CD4-positive, alpha-beta T cell treated with Interleukin-10 for 1 hour (primary cell): ENCODE measurements at places on chromosomes 1 and 21.

GRCh38 chr1:91075233-91076135 lies 53.6 kb upstream of the ZNF644 start:
- no peak for DNase-seq

DNA sequence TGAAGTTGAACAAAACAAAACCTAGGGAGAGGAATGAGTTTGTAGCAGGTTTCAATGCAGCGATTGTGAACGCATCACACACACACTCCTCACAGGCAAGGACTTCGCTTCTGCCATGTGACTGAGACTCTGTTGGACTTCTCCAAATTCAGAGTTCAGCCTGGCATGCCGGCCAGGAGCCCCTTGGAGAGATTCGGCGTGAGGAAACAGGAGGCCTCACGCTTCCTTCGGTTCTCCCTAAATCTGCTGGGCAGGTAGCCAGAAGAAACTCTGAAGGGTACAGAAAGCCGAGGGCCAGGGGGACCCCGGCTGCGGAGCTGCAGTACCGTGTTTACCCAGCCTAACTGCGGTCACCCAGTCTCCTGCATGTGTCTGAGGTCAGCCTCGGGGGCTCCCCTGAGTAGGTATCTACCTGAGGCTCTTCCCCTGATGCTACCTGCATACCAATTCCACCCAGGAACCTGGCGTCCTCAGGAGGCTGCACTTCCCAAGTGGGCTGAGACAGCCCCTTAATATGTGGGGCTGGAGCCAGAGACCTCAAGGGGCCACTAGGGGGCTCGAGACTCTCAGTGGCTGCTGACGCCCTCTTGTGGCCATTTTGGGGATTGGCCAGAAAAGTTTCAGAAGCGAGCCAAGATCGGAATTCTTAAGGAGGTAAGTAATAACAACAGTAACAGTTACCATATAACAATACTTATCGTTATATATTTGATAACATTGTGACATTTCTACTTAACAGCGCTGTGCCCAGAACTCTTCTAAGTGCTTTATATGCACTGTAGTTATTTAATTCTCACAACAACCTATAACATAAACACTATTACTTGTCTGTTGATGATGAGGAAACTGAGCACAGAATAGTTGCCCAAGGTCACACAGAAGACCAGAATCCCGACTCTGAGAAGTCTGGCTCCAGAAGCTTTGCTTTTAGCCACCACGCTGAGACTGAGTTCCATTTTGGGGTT lies 2.7 kb upstream of the ANXA9 start:
- DNase-seq = peak; percentile 92

- peak; percentile 39 for DNase-seq
These were observed 698 bp downstream of the MOV10 start for GRCh38 chr1:112674986-112675727.

- peak; percentile 53 for DNase-seq
These were observed at the start of gene TTC34 for GRCh38 chr1:2801535-2802291. TSS of gene TTC34 (minus strand) at chr1:2801693. CDS start at chr1:2800827, 866 bp downstream.

DNA sequence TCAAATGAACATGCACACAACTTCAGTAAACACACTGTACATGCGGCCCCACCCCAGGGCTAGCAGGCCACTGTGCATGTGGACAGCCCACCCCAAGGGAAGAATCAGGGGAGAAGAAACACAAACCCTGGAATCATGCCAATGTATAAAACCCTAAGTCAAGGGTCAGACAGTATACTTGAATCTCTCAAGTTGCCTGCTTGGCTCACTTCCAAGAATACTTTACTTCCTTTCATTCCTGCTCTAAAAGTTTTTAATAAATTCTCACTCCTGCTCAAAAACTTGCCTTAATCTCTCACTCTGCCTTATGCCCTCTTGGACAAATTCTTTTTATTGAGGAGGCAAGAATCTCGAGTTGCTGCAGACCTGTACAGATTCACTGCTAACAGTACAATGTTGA lies 231.2 kb upstream of the CACYBP start:
- DNase-seq = no peak

DNA sequence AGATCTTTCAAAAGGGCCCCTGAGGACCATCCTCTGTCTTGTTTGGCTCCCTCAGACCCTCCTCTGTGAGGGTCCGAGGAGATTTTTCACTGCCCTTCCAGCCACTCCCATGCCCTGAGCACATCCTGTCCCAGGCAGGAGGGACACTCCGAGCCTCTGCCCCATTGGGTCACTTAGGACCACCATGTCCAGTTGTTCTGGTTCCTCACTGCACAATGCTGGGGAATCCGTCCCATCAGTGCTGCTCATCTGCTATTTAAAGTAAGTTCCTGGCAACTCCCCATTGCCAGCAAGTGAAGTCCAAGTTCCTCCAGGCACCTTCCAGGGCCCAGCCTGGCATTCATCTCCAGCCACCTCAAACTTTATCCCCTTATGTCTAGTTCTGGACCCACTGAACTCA lies 117.5 kb upstream of the GRIK3 start:
- no peak for DNase-seq

GRCh38 chr1:56578963-56579875 lies at the start of gene PLPP3:
TSS of gene PLPP3 (minus strand) at chr1:56579563. CDS start at chr1:56579016, 547 bp downstream.
- DNase-seq = no peak

DNA sequence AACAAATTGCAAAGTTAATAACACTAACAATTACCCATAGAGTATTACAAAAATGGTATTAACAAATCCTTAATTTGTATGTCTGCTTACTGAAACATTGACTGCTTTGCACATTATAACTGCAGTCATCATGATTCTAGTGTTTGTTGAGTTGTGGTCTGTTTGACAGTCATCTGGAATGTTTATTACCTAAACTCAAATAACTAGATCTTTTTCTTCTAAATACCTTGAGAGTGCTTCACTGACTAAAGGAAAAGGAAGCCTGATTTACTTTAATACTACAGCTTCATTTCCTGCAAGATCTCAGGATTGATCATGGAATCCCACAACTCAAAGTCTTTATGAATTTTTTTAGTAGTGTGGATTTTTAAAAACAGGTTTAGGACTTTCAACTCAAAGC lies 70.0 kb downstream of the HMCN1 start:
- DNase-seq = no peak

DNA sequence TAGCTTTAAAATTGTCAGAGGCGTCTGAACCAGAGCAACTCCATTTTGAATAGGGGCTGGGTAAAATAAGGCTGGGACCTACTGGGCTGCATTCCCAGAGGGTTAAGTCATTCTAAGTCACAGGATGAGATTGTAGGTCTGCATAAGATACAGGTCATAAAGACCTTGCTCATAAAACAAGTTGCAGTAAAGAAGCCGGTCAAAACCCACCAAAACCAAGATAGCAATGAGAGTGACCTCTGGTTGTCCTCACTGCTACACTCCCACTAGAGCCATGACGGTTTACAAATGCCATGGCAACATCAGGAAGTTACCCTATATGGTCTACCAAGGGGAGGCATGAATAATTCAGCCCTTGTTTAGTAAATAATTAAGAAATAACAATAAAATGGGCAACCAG lies 143.6 kb downstream of the GABPA start:
- no peak for DNase-seq

DNA sequence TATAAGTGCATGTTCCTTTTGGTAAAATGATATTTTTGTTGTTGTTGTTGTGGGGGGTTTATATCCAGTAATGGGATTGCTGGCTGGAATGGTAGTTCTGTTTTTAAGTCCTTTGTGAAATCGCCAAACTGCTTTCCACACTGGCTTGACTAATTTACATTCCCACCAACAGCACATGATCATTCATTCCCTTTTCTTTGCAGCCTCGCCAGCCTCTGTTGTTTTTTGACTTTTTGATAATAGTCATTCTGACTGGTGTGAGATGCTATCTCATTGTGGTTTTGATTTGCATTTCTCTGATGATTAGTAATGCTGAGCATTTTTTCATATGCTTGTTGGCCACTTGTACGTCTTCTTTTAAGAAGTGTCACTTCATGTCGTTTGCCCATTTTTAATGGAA lies 188.5 kb upstream of the CHRM3 start:
- no peak for DNase-seq

GRCh38 chr1:243343970-243344937 lies 88.4 kb downstream of the SDCCAG8 start:
- peak; percentile 58 for DNase-seq

- no peak for DNase-seq
These were observed 18.7 kb upstream of the CSF1 start for GRCh38 chr1:109891930-109892329.

GRCh38 chr21:44881198-44881872 lies 7.8 kb upstream of the PTTG1IP start:
- DNase-seq = peak; percentile 29

- no peak for DNase-seq
These were observed 13.5 kb upstream of the ERG start for GRCh38 chr21:38511662-38512243.

GRCh38 chr1:63746129-63746864 lies 27.5 kb upstream of the ROR1 start:
- no peak for DNase-seq

- DNase-seq = no peak
These were observed 28.1 kb downstream of the RCOR3 start for GRCh38 chr1:211287218-211287617.

DNA sequence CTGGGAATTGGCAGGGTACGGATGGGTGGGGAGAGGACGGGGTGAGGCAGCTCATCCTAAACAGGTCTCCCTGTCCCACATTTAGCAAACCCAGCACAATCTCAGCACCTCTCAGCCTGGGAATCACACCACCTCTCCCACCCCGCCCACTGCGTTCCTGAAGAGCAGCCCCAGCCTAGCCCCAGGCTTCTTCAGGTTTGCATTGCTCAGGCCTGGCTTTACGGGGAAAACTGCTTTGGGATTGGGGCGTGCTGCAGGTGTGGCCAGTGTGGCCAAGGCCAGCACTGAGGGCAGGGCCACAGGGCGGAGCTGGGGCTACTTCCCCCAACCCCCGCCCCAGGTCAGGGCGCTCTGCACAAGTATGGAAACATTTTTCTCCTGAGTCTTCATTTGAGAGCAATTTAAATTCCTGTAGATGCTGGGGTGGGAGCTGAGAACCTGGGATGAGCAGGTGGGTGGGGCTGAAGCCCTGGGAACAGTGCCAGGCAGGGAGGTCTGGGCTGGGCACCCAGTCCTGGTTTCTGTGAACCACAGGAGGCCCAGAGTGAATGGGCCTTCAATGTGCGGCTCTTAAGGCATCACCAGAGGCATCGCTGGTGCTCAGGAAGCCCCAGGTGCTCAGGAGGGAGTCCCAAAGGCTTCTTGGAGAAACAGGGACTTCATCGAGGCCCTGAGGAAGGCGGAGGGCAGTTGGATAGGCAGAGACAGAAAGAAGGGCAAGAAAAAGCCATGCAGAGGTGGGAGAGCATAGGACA lies 24.1 kb downstream of the TNNT2 start:
- no peak for DNase-seq

DNA sequence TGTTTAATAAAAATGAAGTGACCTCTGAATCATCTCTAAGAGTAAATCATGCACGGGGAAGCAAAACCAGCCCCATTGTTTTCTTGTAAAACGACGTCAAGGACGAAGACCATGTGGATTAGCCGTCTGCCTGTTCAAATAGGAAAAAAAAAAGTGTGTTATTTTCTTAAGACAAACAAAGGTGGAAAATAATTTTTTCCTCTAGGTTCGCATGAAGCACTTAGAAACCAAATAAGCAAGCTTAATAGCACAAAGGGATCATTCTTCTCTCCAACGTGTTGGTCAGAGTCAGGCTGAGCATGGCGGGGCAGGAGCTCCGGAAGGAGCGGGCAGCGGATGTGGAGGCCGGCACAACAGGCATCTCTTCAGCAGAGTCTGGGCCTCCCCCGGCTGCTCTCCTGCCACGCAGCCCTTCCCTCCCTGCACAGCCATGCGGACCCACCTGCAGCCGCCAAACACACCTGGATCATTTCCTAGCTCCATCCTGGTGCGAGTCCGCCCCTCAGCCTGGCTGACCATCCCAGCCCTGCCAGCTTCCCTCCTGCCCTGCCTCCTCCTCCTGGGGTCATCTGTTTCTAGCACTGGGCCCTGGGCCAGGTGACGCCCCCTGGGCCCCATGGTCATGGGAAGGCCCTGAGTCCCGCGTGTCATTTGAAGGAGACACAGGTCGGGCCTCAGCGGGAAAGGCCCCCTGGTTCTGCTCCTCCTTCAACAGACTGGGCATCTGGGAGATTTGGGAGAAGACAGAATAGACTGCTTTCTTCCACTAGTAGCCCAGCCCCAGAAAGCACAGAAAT lies 40.2 kb downstream of the MX1 start:
- no peak for DNase-seq

GRCh38 chr1:37410815-37411214 lies 63.6 kb upstream of the ZC3H12A start:
- DNase-seq = no peak

- DNase-seq = peak; percentile 57
These were observed 20.8 kb upstream of the SDC3 start for GRCh38 chr1:30929135-30929889.

- DNase-seq = no peak
These were observed 25.2 kb downstream of the C1QB start for GRCh38 chr1:22677931-22678896.

DNA sequence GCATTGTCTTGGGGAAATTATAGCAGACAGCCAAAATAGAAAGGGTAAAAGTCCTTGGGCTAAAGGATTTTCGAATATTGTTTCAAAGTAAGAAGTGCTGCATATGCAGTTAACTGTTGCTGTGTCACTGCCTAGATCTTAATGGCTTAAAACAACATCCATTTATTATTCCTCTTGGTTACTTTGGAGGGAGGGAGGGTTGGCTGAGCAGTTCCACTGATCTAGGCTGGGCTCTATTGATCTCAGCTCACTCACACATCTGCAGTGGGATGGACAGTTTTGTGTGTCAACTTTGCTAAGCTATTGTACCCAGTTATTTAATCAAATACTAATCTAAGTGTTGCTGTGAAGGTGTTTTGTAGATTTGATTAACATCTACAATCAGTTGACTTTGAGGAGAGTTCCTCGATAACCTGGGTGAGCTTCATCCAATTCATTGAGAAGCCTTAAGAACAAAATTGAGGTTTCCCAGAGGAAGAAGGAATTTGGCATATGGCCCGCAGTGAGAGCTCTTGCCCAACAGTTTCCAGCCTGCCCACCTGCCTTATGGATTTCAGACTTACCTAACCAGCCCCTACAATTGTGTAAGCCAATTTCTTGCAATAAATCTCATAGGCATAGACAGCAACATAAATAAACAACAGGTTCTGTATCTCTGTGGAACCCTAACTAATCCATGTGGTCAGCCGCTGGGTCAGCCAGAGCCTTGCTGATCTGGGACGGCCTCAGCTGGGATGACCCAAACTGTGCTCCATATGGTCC lies 187.3 kb downstream of the AK5 start:
- DNase-seq = no peak

DNA sequence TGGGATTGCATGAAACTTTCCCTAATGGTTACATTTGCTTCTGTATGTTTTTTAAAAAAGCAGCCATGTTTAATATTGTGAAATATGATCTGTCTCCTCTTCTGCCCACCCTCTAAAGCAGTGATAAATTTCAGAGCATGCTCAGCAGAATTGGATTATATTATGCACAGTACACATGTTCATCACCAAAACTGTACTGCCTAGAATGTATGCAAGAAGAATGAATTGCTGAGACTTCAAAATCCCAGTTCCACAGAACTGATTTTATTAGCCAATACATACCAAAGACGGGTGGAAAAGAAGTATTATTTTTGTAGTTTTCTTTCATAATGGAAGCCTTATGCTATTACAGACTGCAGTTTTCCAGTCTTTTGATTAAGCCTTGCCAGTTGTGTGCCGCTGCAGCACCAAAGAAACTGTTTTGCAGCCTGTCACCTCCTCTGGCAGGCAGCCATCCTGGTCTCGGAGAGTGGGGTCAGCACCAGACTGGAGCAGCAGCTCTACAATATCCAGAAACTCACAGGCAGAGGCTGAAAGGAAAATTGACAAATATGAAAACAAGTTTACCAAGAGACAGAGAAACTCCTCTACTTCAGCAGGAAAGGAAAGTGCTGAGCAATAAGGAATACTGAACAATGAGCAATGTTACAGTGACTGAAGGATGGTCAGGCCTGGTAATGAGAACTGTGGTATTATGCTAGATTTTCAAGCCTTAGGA lies 58.1 kb downstream of the LHX4 start:
- DNase-seq = no peak

GRCh38 chr1:149936170-149936991 lies at the start of gene MTMR11:
TSS of gene MTMR11 (minus strand) at chr1:149936879. CDS start at chr1:149936647, 232 bp downstream.
- DNase-seq = no peak
